ENCODE measurements at places on chromosomes 13 and 19.
A peak's percentile ranks its signal among the peaks of the same experiment; 100 is the strongest.

DNA sequence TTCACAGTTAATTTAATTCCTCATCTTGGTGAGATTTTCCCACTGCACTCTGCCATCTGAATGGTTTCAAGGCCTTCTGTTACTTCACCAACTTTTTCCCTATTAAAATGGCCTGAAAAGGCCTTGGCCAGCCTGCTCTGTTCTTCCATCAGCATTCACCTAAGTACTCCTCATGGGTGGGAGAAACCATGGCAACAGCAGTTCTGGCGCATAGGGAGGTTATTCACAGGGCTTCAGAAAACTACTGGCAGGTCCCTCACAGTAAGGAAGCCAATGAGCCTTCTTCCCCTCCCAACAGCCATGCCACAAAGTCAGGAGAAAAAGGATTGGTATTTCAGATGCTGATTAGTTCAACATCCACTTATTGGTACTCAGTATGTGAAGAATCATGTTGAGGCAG lies 17.2 kb upstream of the GJB2 start:
- H3K27me3 ChIP-seq: no peaks in the 10 kb centered on the region
- H3K36me3 ChIP-seq: no peaks in the 10 kb centered on the region
- no peak overlapping the region for H3K4me3 ChIP-seq
- no peak for DNase-seq

DNA sequence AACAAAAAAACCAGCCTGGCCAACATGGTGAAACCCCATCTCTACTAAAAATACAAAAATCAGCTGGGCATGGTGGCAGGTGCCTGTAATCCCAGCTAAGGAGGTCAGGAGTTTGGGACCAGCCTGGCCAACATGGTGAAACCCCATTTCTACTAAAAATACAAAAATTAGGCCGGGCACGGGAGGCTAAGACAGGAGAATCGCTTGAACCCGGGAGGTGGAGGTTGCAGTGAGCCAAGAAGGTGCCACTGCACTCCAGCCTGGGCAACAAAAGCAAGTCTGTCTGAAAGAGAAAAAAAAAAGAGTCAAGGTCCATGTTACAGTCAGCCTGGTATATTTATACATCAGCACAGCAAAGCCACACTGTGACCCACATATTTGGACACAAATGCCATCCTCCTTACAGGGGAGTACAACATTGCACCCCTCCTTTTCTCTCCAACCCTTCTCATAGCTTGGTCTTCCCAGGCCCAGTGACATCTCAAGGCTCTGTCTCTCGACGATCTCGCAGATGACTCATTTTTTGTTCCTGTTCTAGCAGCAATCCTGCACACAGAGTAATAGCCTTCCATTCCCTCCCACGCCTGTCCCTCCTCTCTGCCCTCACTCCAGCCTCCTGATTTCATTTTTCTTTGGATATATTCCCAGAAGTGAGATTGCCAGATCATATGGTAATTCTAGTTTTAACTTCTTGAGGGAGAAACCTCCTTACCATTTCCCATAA lies 21.0 kb upstream of the DPP9 start:
- no peak for DNase-seq
- peaks cover 29% of the 10 kb centered on the region for H3K4me1 ChIP-seq

GRCh38 chr13:63086286-63086685 lies 1670.6 kb upstream of the PCDH20 start:
- H3K4me1 ChIP-seq: no peaks in the 10 kb centered on the region
- no peaks in the 10 kb centered on the region for H3K36me3 ChIP-seq
- H3K27ac ChIP-seq: no peak overlapping the region
- no peaks in the 10 kb centered on the region for H3K27me3 ChIP-seq
- no peak for DNase-seq

- no peaks in the 10 kb centered on the region for H3K4me1 ChIP-seq
- no peaks in the 10 kb centered on the region for H3K27me3 ChIP-seq
- no peak overlapping the region for H3K4me3 ChIP-seq
Measured at GRCh38 chr13:68304286-68304893, 1074.3 kb upstream of the PCDH9 start.

DNA sequence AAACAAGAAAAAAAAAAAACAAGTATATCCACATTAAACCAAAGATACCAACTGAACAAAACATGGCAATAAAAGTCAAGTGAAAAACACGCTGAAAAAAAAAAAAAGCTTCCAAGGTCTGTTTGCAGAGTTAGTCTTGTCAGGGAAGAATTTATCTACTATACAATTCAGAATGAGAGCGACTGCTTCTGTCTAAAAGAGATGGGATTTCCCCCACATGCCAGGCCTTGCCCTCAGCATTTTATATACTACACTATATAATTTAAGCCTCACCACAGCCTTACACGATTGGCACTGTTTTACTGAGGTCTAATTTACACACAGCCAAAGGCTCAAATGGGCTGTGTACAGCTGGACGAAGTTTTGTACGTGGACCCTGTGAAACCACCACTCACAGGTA lies 67.3 kb downstream of the FOXO1 start:
- H3K4me1 ChIP-seq: peaks cover 89% of the 10 kb centered on the region
- no peak overlapping the region for H3K27ac ChIP-seq
- no peaks in the 10 kb centered on the region for H3K27me3 ChIP-seq
- no peak overlapping the region for H3K4me3 ChIP-seq
- no peaks in the 10 kb centered on the region for H3K36me3 ChIP-seq

- peaks cover 46% of the 10 kb centered on the region for H3K4me1 ChIP-seq
- no peaks in the 10 kb centered on the region for H3K27me3 ChIP-seq
- no peak overlapping the region for H3K27ac ChIP-seq
- no peak for DNase-seq
Measured at GRCh38 chr13:111202745-111203144, 87.6 kb downstream of the ARHGEF7 start.

- H3K27me3 ChIP-seq: no peaks in the 10 kb centered on the region
- no peaks in the 10 kb centered on the region for H3K4me1 ChIP-seq
- no peak overlapping the region for H3K27ac ChIP-seq
- no peak overlapping the region for H3K4me3 ChIP-seq
- DNase-seq: no peak
- no peaks in the 10 kb centered on the region for H3K36me3 ChIP-seq
Measured at GRCh38 chr13:59888408-59888807, 275.3 kb downstream of the DIAPH3 start.

GRCh38 chr13:113495494-113496210 lies 5.1 kb upstream of the DCUN1D2 start:
- no peaks in the 10 kb centered on the region for H3K27me3 ChIP-seq
- peaks cover 43% of the 10 kb centered on the region for H3K36me3 ChIP-seq
- no peak for DNase-seq
- H3K27ac ChIP-seq: peak overlapping the region; percentile 33

DNA sequence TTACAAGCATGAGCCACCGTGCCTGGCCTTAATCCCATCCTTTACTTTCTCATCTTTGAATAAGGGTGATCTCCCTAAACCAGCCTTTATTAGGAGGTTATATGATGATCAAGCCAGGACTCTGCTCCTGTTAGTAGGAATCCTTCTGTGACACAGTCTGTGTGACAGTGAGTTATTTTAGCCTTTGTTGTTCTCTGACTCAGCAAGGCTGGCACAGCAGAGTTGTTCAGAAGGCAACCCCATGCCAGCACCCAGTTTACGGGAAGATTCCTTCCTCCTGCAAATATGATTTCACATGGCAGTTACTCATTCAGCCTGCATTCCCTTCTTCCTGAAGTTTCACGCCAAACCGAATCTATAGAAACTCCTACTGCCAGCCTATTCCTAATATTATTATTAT lies 10.5 kb upstream of the MIER2 start:
- H3K36me3 ChIP-seq: no peaks in the 10 kb centered on the region
- H3K4me1 ChIP-seq: no peaks in the 10 kb centered on the region
- H3K4me3 ChIP-seq: no peak overlapping the region
- DNase-seq: no peak
- H3K27me3 ChIP-seq: no peaks in the 10 kb centered on the region
- H3K27ac ChIP-seq: no peak overlapping the region

GRCh38 chr19:5349041-5349440 lies 8.4 kb upstream of the PTPRS start:
- no peak overlapping the region for H3K27ac ChIP-seq
- H3K4me1 ChIP-seq: no peaks in the 10 kb centered on the region
- no peak for DNase-seq
- H3K36me3 ChIP-seq: no peaks in the 10 kb centered on the region
- H3K4me3 ChIP-seq: no peak overlapping the region

GRCh38 chr13:21738630-21739029 lies 67.8 kb downstream of the FGF9 start:
- no peaks in the 10 kb centered on the region for H3K27me3 ChIP-seq
- peaks cover 4% of the 10 kb centered on the region for H3K4me1 ChIP-seq
- no peak overlapping the region for H3K4me3 ChIP-seq
- DNase-seq: no peak

DNA sequence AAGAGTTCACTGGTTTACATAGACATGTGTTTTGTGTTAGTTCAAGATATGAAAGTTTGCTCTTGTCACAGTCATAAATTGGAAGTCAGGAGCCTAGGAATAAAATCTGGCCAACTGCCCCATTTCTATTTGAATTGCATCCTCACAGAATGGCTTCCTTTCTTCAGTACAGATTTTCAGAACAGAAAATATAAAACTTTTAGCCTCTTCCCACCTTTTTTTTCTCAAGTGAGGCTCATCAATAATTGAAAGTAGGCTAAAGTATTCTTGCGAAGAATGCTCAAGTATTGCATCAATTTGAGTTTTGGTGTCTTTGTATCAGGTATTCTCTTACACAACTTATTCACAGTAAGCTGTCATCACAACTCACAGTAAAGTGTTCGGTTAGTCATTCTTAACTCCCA lies 802.7 kb downstream of the PCDH9 start:
- H3K4me3 ChIP-seq: no peak overlapping the region
- no peak for DNase-seq
- H3K27ac ChIP-seq: no peak overlapping the region
- H3K27me3 ChIP-seq: no peaks in the 10 kb centered on the region
- H3K36me3 ChIP-seq: no peaks in the 10 kb centered on the region
- no peaks in the 10 kb centered on the region for H3K4me1 ChIP-seq

GRCh38 chr13:96503481-96503880 lies 413.6 kb downstream of the HS6ST3 start:
- H3K4me3 ChIP-seq: no peak overlapping the region
- no peak overlapping the region for H3K27ac ChIP-seq

DNA sequence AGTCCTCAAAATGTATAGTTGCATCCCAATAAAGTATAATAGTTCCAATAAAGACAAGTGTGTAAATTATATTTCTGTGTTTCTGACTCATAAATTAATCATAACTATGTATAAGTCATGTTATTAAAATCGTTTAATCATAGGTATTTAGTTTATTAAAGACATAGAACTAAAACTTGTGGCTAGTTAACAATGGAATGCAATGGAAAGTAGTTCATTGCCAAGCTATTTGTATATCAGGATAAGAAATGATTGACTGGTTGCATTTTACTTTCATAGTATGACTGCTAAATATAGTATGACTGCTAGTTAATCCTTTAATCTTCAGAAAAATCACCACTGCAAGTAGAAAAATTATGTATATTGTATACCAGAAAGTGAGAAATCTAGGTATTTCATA lies 16.9 kb downstream of the COG3 start:
- no peak for DNase-seq
- no peak overlapping the region for H3K27ac ChIP-seq
- no peaks in the 10 kb centered on the region for H3K27me3 ChIP-seq
- H3K4me1 ChIP-seq: no peaks in the 10 kb centered on the region

Data from esophagus muscularis mucosa (tissue), 4 donors.